Esophagus squamous epithelium (tissue), 5 donors: ENCODE measurements at places on chromosomes 6 and 20. TPM values are rescaled to one million over a fixed set of nuclear protein-coding genes. Genes with fewer than 3 reads are reported as not detected.

EDEM2 gene
- 14.4 TPM for total RNA-seq

ERVFRD-1 gene
- total RNA-seq: not detected

GRCh38 chr20:50957276-50957675 is 1.1 kb downstream of the DPM1 start:
- peak overlapping the region; percentile 97 for H3K4me3 ChIP-seq
- DNase-seq: no peak
- no peak overlapping the region for H3K27ac ChIP-seq
- no peaks in the 10 kb centered on the region for H3K27me3 ChIP-seq
- peaks cover 31% of the 10 kb centered on the region for H3K4me1 ChIP-seq

NKAPL gene
- 1.5 TPM for total RNA-seq

- H3K4me1 ChIP-seq: no peaks in the 10 kb centered on the region
- H3K27ac ChIP-seq: no peak overlapping the region
- no peak for DNase-seq
- no peak overlapping the region for H3K4me3 ChIP-seq
- H3K36me3 ChIP-seq: no peaks in the 10 kb centered on the region
Measured at GRCh38 chr20:6711951-6712649, 55.4 kb upstream of the BMP2 start.

GRCh38 chr6:41706876-41707564 is 28.4 kb downstream of the TFEB start:
- H3K27me3 ChIP-seq: no peaks in the 10 kb centered on the region
- no peak for DNase-seq
- H3K4me1 ChIP-seq: peaks cover 49% of the 10 kb centered on the region
- H3K4me3 ChIP-seq: peak overlapping the region; percentile 4

- no peak overlapping the region for H3K4me3 ChIP-seq
- DNase-seq: no peak
- no peaks in the 10 kb centered on the region for H3K27me3 ChIP-seq
- H3K36me3 ChIP-seq: no peaks in the 10 kb centered on the region
Measured at GRCh38 chr6:28371706-28372451, 22.1 kb downstream of the ZKSCAN3 start.

C6orf141 gene
- 22.8 TPM for total RNA-seq
